Activated CD4-positive, alpha-beta T cell treated with anti-CD3 and anti-CD28 coated beads for 4 hours (primary cell): ENCODE measurements at places on chromosomes 2 and 18.

GRCh38 chr18:77495079-77495478, 245.4 kb downstream of the GALR1 start:
- DNase-seq = no peak

- no peak for DNase-seq
Observed at GRCh38 chr2:27316655-27317412, 6.1 kb downstream of the MPV17 start.

GRCh38 chr18:35049111-35050027, 8.2 kb downstream of the MAPRE2 start:
- DNase-seq = no peak

DNA sequence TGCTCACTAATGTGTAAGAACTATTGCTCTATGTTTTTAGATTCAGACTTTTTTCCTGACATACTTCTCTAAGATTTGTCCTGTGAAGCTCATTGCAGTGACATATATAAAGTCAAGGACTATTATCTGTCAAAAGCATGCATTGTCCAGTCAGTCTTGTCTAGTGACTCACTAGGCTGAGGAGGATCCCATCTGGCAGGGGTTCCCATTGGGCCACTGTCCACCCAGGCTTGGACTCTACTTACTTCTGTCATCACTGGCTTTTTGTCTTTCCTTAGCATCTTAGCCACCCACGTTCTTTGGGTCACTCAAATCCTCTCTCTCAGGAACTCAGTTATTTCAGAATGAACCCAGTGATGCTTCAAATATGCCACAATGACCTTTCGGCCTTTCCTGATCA, 132.6 kb upstream of the NABP1 start:
- DNase-seq = no peak

GRCh38 chr2:73856214-73856613, 27.5 kb downstream of the STAMBP start:
- no peak for DNase-seq
